Central memory CD4-positive, alpha-beta T cell (primary cell): ENCODE measurements at places on chromosomes 3 and 15.
A peak's percentile ranks its signal among the peaks of the same experiment; 100 is the strongest.

DNA sequence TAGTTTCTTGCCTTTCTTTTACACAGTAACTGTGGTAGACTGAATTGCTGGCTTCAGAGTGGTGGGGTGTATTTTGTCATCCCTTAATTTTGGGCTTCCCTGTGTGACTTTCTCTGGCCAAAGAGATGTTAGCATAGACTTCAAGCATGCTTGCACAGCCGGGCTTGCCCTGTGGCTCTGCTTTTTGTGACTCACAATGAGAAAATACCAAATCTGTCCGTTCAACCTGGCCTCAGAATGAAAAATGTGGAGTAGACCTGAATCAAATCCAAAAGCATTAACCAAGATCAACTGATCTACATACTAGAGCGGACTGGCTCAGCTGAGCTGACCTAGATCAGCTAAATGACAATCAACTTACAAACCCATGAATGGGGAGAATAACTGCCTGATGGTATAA is 51.4 kb downstream of the PLAAT1 start:
- DNase-seq, result no peak

GRCh38 chr3:51550080-51550819 is 11.7 kb downstream of the RAD54L2 start:
- no peak for DNase-seq

GRCh38 chr15:41958002-41958420 is 14.3 kb downstream of the EHD4 start:
- no peak for DNase-seq

DNA sequence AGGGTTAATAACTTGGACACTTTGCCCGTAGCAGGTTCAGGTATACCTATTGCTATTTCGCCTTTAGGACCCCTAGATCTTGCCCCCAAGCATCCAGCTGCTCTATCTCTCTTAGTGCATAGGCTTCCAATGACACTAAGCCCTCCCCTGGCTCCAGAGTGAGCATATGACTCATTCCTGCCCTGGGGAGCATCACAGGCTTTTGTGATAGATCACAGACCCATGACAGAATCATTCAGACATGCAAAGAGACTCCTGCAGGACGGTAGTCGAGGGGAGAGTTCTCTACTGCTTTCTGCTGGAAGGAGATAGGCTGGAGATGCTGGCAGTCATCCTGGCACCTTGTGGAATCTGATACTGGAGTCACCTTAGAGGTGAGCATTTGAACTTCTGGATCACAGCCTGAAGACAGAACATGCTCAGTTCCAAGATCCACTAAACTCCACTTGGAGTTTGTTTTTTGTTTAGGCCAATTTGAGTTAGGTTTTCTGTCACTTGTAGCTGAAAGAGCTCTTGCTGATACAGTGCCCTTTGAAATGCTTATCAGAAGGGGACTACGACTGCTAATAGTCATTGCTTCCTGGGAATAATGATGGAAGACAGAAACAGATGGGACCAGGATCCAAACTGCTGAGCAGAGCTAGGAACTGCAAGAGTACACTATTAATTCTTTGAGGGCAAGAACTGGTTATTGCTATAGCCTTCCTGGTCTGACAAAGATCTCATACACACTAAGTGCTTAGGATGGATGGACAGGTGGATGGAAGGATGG is 11.0 kb downstream of the LYSMD2 start:
- no peak for DNase-seq

DNA sequence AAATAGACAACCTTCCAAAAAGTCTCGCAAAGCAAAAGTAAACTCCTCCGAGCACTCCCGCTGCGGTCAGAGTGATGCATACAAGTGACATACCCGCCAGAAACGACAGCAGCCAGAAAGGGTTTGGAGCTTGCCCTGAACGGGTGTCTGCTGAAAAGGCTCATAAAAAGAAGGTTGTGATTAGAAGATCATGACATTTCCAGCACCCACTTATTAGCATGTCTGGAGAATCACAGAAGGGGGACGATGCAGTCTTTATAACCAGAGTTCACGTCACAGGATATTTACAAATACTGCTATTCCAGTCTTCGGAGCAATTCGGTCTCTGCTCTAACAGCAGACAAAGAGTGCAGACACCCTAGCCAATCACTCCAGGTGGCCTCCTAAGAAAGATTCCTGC is 59.1 kb upstream of the FRMD4B start:
- DNase-seq, result no peak

- DNase-seq, result no peak
Observed at GRCh38 chr15:39336926-39337325, 244.0 kb upstream of the THBS1 start.

DNA sequence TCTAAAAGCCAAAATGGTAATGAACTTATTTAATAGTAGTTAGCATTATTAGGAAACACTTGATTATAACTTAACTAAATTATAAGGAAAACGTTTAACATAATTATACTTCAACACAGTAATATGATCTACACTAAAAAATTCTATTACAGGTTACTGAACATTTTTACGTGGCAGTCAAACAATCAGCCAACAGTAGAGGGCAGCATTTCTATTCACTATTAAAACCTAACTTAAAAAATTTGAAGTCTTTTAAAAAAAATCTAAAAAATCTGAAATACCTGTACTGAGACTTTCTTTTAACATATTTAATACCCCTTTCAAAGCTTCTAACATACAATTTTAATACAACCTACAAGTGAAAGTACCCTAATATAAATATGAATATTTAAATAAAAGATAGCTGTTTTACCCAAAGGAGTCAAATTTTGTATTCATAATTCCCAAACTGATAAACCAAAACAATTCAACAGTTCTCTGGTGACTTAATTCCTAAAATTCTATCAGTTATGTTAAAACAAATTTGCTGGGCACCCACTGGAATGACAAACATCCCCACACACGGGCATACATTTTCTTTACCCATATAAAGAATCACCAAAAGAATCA is 41.5 kb downstream of the DLG1 start:
- DNase-seq, result peak; percentile 26

DNA sequence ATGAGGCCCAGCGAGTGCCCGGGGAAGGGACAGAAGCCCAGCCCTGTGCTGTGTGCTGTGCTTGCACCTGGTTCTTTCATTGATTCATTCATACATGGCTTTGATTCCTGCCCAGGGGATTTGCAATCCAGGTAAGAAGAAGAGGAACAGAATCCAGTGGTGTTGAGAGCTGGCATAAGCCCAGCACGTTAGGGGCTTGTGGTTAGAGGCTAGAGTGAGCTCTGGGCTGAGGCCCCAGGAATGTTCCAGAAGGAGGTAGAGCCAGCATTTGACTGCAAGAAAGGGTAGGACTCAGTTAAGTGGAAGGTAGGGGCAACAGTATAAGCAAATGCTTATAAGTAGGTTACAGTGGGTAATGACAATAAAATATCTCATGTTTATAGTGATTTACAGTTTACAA is 2.3 kb downstream of the VWA5B2 start:
- no peak for DNase-seq
